Right lung (tissue), 10 donors: ENCODE measurements at places on chromosomes 4 and X.
A peak's percentile ranks its signal among the peaks of the same experiment; 100 is the strongest.

DNA sequence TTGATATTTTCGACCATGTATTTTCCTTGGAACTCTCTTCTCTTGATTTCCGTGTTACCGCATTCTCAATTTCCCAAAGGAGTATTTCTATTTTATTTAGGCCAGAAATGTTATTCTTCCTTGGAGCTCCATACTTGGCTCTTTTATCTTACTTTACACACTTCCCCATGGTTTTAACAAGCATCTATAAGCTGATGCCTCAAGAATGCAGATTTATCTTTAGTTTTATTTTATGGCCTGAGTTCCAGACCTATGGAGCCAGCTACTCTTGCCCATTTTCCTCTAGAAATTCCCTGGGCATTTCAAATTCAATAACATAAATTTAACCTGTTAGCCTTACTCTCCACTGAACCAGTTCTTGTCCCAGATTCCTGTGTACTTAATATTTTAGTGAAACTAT lies 43.7 kb downstream of the SULT1E1 start:
- DNase-seq = no peak

DNA sequence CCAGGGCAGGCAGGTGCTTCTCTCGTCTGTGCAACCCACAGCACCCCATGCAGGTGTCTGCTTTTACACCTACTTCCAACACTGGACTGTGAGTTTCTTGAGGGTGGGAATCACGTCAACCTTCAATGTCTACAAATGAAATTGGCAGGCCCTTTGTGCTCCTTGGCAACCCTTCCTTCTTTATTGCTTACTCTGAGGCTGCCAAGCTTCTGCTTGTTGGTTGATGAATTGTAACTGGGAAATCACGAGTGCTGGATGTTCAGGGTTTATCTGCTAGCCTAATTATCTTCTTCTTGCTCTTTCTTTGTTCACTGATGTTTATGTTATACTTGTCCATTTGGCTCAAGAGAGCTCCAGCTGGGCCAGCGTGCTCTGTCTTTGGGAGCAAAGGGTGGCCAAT lies 2.5 kb upstream of the DGAT2L6 start:
- DNase-seq = no peak

GRCh38 chr4:1192091-1192492 lies 19.7 kb upstream of the SPON2 start:
- peak; percentile 92 for DNase-seq

DNA sequence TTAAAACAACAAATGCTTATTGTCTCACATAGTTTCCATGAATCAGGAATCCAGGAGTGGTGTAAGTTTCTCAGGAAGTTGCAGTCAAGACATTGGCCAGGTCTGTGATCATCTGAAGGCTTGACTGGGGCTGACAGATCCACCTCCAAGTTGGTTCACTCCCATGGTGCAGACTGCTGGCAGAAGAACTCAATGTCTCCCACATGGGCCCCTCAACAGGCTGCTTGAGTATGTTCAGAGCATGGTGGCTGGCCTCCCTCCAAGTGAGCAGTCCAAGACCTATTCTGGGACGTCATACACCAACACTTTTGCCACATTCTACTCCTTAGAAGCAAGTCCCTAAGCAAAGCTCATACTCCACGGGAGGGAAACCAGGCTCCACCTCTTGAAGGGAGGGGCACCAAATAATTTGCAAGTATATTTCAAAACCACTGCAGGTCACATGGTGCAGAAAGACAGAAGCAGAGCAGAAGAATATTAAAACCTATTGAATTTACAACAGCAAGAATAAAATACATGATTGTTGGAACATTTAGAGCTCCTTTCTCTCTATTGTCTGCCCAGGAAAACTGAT lies 35.3 kb downstream of the LGI2 start:
- no peak for DNase-seq
